Activated CD4-positive, alpha-beta T cell treated with anti-CD3 and anti-CD28 coated beads, Interleukin-2, amount 50 U/mL, for 1 hour (primary cell): ENCODE measurements at places on chromosomes 1 and 21.

DNA sequence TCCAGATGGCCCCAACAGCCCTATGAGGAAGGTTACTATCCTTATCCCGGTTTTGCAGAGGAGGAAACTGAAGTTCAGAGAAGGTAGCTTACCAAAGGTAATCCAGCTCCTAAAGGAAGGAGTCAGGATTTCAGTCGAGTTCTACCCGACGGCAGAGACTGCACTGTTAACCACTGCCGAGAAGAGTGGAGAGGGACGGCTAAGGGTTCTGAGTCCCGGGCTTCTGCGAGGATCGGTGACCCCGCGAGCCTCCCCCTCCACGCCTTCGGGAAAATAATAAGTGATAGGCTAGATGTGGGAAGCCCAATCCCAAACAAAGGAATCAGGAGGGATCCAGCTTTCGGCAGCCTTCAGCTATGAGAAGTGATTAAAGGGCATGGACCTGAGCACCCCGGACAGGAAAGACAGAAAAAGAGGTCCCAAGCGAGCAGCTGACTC, 587 bp downstream of the TMEM53 start:
- no peak for DNase-seq

GRCh38 chr1:53573931-53574330, 114.7 kb downstream of the DMRTB1 start:
- no peak for DNase-seq

DNA sequence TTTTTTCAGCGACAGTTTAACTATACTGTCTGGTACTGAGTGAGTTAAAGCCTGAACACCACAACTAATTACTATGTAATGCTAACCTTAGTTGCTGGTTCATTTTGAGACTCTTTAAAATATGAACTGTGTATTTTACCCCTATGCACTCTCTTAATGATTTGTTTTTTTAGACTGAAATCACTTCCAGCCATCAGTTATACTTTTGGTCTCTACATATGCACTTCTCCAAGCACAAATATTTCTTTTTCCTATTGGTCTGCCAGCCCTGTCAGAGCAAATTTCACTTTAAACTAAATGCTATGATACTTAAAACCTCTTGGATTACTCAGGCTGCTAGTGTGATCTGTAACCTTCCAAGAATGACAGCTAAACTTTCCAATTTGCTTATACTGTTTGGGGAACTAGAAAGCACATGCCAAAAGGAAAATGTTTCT, 38.1 kb upstream of the SCYL3 start:
- DNase-seq, result no peak

GRCh38 chr21:15768045-15768601, 38.3 kb downstream of the USP25 start:
- DNase-seq, result no peak

DNA sequence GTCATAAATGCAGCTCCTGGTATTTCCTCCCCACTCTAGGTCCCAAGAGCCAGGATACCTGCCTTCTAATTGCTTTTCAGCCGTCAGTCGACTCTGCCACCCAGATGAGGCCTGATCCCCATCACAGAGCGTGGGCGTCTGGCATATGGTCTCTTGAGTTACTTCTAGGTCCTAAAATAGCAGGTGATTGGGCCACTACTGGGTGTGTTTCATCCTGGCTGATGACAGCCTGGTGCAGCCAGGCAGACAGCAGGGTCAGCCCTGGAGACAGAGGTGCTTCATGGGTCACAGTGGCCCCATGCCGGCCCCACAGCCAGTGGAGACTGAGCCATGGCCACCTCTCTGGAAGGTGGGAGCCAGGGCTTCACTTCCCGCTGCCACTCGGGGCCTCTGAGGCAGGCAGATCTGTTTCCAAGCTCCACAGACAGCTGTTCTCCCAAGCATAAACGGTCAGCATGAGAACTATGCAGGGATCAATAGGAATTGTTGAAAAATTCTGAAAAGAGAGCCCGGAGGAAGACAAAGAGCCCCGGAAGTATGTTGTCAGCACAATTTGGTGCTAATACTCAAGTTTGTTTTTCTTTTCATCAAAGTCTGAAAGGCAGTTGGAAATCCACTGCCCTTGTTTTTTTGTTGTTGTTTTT, 83.0 kb downstream of the MAN1C1 start:
- DNase-seq, result no peak

DNA sequence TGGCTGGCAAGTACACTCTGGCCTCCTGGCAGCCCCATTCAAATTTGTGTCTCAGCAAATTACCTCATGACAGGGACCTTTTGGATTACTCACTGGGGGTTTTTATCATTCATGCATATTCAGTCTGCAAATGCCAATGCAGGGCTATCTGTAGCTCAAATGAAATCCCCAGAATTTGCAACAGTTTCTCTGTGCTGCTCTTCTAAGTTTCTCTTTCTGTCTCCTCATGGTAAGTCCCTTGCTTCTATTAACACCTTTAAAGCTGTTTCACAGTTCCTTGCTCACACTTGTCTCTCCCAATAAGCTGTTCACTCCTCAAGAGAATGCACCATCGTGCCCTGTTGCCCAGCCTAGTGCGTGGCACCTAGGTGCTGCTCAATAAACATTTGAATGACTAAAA, 3.3 kb upstream of the FAM78B start:
- no peak for DNase-seq

DNA sequence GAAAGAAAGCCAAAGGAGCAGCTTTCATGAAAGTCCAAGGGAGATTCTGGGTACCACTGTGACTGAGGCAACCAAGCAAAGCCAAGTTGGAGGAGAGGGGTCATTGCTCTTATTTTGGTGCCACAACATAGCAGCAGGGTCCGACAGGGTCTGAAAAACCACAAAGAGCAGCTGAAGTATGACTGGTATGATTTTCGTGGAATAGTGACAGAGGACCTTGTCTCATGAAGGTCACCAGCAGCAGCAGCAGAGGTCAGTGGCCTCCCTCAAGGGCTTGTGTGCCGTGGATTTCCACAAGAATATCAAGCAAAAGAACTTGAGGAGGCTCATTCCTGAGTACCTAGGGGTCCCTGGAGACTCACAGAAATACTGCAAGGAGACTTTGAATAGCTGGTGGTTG, 160.9 kb upstream of the SYT6 start:
- DNase-seq, result no peak

DNA sequence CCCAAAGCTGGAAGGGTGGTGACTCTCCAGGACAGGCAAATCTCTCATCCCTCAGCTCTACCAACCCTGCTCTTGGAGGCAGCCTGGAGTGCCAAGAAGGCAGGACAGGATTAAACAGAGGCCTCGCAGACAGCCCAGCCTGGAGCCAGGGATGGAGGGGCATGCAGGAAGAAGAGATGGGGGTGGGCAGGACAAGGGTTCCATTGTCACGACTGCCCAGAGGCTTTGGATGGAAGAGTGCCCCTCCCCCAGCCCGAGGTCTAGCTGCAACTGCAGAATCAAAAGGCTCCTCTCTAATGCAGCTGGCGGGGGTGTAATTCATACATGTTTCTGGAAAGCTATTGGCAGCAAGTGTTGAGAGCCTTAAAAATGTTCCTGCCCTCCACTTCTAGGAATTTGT, 8.8 kb downstream of the RAB7B start:
- DNase-seq, result no peak

DNA sequence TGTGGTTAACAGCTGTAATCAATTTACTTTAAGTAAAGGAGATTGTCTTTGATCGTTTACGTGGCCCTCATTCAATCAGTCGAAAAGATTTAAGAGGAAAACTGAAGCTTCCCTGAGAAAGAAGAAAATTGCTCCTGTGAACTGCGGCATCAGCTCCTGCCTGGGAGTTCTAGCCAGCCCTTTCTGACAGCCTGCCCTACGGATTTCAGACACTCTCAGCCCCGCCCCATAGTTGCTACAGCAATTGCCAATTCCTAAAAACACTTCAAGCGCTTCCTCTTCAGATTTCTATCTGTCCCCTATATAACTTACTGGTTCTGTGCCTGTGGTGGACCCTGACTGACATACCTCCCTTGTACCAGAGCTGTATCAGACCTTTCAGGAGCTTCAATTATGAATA, 277.6 kb downstream of the DSCAM start:
- DNase-seq, result no peak

DNA sequence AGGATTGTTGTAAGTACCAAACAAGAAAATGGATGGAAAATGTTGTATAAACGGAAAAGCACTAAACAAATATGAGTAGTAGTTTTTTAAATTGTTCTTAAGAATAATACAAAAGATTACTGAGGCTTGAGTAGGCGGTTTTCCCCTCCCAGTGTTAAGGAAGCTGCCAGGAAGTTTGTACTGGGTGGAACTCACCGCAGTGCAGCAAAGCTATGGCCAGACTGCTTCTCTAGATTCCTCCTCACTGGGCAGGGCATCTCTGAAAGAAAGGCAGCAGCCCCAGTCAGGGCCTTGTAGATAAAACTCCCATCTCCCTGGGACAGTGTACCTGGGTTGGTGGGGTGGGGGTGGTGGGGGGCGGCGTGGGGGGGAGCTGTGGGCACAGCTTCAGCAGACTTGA, 58.7 kb downstream of the XCL2 start:
- DNase-seq, result no peak
